ENCODE measurements at places on chromosomes 1 and 21.

GRCh38 chr1:204960306-204961125, 82.5 kb upstream of the CNTN2 start:
- no peak for DNase-seq

DNA sequence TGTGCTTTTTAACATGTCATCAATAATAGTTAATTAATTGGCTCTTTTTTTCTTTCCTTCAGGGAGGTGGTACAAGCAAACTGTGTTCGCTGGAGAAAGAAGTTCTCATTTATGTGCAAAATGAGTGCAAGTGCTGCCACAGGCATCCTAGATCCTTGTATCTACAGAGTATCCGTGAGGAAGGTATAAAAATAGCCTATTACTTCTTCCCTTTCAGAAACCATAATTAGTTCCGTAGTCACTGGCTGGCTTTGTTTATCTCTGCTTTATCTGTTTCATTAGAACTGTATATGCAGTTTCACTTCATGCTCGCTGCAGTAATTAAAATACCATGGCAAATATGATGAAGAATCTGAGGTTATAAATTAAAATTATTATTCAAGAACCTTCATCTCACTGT, 40.6 kb downstream of the EEIG2 start:
- DNase-seq: no peak

- DNase-seq: no peak
These were observed 649.4 kb upstream of the CXADR start for GRCh38 chr21:16863362-16863905.

- no peak for DNase-seq
These were observed 1.7 kb downstream of the MCL1 start for GRCh38 chr1:150577557-150578271.

DNA sequence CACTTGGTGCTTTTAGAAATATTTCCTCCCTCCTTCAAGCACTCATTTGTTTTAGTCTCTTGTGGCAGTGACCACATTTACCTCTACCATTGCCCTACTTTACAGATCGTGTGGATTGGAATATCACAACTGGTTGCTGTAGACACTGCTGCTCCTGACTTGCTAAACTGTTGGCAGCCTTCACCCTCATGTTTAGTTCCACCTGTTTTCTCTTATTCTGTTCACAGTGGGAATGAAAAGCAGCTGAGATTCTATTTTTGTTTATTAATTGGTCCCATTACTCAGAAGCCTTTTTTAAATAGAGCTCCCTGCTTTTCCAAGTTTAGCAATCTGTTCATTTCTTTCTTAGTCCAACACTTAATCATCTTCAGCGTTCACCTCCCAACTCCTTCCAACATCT, 308.9 kb downstream of the RWDD3 start:
- no peak for DNase-seq

DNA sequence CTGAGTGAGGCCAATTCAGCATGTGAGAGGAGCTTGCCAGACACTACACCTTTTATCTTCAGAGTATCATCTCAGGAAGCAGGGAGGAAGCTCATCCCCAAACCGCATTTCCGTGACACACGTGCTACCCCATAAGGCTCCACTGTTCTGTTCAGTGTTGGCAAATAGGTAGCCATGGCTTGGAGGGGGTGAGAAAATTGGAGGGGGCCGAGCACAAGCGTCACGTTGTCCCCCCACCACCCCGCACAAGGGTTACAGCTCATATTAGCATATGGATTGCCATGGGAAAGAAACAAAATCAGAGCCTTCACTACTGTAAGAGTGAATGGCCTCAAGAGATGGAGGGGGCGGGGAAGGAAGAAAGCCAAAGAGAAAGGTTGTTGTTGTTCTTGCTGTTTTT, 46.7 kb downstream of the OLIG1 start:
- peak; percentile 8 for DNase-seq

DNA sequence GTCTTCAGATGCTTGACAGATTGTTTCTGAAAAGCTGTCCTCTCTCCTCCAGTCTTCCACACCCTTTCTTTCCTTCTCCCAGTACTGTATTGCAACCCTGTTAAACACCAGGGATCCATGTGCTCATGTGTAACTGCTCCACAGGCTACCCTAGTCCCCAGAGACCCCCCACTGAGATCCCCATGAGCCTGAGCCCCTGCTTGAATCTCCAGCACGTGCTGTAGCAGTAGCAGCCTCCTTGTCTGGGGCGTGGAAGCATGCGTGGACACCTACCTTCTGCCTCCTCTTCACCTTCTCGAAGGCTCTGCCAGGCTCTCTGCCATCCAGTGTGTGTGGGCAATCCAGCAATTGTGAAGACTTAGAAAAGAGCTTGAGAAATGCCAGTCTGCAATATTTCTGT, 25.2 kb downstream of the GPR137B start:
- DNase-seq: no peak

DNA sequence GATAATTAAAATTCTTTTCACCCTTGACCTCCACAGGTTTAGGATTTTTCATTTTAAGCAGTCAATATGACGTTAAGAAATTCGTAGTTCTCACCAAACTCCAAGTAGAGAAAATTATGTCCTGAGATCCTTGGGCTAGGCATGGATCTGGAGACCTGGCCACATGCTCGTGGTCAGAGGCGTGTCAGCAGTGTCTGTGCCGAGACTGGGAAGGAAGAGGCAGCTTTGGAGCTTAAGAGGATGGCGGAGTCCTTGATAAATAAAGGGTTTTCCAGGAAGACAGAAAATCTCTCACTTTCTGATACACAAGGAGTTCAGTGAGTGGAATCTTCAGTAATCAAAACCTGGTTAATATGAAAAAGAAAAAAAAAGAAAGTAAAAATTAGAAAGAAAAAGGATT, 17.0 kb downstream of the RHOU start:
- no peak for DNase-seq

DNA sequence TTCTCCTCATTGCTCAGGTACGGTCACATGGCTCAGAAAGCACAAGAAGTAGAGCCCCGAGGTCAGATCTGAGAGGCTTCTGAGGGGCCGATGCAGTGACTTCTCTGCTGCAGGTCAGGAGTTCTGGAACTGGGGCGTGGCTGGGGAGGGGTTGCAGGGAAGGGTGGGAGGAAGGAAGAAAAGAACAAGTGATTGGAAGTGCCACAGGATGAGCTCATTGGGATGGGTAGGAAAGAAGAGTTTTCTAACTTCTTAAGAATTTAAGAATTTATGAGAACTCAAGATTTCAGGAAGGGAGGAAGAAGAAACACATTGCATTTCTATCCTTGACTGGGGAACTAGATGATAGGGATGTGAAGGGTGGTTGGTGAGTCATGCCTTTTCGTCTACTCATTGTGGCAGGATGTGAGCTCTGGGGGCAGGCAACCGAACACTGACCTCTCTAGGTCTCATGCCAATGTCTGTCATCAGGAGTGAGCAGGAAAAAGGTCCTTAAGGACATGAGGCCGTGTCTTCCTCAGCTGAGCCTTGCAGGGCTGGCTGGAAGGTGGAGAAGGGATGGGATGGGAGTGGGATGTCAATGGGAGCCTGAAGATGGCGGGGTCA, 497 bp downstream of the FCRLB start:
- no peak for DNase-seq

DNA sequence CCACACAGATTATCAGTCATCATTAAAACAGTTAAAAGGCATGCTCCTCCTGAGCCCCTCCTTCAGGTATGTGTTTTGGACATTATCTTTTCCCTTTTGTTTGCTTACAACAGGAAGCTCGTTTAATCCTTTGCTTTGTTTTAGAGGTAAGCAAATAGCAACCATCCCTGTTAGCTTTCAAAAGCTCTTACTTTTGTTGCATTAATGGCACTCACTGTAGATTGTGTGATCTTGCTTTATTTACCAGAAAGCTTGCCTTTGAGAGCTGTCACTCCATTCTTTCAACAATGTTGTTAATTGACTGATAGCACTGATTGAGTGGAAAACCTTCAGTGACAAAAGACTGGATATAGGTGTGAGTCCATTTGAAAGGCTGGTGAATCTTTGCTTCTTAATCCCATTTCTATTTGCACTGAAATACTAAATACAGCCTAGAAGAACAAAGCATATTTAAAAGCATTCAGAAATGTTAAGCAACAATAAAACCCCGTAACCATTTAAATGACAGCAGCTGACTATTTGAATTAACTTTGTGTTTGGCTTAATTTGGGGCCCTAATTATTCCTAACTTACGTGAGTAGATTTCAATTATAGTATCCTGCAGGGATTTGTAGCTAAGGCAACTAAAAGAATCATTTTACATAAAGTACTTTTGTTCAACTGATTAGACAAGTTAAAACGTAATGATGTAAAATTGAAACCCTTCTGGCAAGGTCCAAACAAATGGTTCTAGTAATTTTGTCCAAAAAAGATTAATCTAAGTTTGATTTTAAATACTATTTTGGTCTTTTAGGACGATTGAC, 48.3 kb downstream of the ADGRL2 start:
- DNase-seq: no peak

GRCh38 chr21:30463713-30464112, 16.5 kb downstream of the KRTAP19-1 start:
- no peak for DNase-seq

GRCh38 chr1:48710318-48710717, 66.4 kb downstream of the BEND5 start:
- no peak for DNase-seq

DNA sequence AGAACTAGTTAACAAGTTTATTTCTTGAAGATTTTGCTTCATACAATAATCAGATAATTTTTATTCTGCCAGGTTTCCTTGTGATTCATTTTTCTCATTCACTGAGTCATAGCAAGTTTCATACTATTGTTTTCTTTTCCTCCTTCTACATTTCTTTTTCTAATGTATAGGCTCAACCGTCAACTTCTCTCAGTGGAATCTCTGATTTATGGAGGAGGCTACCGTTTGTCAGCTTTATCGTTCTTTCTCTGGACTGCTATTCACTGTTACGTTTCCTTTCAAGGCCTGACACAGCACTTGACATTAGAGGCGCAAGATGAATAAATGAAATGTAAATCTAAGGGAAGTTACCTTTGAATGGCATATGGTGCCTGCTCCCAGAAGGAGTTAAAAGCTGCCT, 284.3 kb upstream of the NR5A2 start:
- no peak for DNase-seq

DNA sequence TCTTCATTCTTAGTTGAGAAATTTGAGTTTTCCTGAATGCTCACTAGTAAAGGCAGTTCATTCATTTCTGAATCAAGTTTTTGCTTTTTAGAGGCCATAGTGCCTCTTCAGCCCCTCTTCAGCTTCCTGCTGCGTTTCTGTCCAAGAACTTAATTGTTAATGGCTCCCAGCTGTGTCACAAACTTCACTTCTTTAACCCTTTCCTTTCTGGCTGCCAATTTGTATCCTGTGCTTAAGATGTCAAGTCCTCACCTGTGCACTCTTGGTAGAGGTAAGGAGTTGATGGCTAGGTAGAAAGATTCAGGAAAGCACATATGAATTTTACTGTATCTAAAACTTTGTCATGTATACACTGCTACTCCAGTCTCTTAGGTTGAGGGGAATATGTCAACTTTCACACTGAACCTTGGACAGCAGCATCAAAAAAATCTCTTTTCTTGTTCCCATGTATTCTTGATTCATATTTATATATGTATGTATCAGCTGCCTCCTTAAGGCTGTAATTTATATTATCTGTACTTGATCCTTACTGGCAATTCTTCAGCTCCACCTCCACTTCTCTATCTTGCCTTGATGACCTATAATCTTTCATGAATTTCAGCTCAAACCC, 612.8 kb downstream of the LMO4 start:
- DNase-seq: no peak

GRCh38 chr1:186655876-186656275, 24.3 kb downstream of the PTGS2 start:
- DNase-seq: no peak

GRCh38 chr1:34781071-34781843, at the start of gene GJB3:
GJB3 (plus strand) TSS chr1:34781214; CDS start chr1:34784763, 3,549 bp downstream.
- DNase-seq: no peak

DNA sequence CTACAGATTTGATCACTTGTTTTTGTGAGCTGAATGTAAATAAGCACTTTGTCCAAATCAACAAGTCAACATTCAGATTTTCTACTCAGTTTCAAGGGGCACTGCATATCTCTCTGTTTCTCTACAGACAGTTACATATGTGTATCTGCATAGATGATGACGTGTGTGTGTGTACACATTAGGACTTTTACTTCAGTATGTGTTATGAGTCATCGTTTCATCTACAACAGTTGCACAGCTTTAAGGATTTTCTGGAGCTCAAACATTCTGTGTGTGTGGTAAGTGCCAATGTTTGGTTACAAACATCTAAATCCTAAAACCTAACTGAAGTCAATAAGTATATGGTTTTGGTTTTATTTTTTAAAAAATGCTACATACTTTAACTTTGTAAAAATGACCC, 494.5 kb upstream of the PBX1 start:
- DNase-seq: no peak

DNA sequence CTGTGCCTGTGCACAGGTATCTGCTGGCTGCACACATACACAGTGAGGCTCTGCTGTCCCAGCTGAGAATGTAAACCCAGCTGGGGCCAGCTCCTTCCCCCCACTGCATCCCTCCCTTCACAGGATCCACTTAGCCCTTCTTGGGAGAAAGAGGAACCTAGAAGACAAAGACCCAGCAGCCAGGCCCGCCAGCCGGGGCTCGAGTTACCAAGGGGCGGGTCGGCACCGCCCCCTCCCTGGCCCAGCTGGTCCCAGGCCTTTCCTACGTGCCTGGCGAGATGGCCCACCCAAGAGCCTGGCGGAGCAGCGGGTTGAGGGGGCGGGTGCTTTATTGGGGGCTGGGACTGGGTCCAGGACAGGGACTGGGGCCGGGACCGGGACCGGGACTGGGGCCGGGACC, 2.1 kb downstream of the SH3BGRL3 start:
- DNase-seq: no peak

DNA sequence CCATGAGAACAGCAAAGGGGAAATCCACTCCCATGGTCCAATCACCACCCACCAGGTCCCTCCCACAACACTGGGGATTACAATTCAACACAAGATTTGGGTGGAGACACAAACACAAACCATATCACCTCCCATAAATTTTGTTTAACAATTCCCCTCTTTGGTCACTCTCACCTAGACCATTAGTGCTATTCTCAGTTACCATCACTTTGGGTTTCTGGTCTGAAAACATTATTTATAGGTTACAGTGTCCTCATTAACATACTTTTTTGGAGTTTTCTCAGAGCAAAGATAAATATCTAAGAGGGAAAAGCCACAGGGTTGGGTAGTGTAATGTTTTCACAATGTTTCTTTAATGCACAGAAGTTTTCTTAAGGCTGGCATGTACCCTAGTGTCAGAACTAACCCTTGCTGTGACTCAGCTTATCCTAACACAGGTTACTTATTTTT, 47.7 kb upstream of the DNAH14 start:
- no peak for DNase-seq

- no peak for DNase-seq
These were observed 165.9 kb downstream of the LRRC40 start for GRCh38 chr1:70039485-70039884.

DNA sequence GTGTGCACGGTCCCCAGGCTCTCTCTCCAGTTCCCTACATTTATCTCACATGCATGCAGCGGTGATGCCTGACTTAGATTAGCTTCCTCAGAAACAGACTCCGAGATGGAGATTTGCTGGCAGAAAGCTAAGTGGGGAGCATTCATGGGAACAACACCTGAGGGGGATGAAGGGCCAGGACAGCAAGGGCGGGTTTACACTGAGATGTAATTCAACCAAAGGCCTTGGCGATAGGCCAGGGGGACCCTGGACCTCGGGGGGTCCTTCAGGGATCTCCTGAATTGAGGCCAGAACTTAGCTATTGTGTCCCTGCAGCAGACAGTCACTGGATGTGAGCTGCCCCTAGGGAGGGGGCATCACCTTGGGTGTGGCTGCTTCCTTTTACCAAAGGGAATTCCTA, 246.1 kb upstream of the CSF3R start:
- DNase-seq: no peak

Measured in T-helper 22 cell (primary cell).